Transverse colon (tissue), 4 donors: ENCODE measurements at places on chromosomes 4 and X.

DNA sequence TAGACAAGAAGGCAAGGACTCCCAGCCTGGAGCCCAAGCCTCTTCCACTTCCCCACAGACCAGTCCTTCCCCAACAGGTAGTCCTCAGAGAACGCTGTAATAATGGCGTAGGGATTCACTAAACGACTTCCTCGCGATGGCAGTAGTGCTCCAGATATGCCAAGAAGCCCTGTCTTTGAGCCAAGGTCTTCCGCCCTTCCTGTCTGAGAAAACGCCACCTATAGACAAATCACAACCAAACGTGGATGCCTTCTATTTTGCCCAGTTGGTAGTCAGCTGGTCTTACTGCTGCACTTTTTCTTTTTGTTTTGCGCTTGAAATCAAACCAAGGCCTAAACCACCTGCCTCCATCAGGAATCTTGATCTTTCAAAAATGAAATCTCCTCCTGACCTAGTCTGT lies 203.3 kb downstream of the OR13H1 start:
- DNase-seq: peak; percentile 86

- DNase-seq: peak; percentile 13
These were observed 19.4 kb downstream of the AWAT2 start for GRCh38 chrX:70030301-70030767.

DNA sequence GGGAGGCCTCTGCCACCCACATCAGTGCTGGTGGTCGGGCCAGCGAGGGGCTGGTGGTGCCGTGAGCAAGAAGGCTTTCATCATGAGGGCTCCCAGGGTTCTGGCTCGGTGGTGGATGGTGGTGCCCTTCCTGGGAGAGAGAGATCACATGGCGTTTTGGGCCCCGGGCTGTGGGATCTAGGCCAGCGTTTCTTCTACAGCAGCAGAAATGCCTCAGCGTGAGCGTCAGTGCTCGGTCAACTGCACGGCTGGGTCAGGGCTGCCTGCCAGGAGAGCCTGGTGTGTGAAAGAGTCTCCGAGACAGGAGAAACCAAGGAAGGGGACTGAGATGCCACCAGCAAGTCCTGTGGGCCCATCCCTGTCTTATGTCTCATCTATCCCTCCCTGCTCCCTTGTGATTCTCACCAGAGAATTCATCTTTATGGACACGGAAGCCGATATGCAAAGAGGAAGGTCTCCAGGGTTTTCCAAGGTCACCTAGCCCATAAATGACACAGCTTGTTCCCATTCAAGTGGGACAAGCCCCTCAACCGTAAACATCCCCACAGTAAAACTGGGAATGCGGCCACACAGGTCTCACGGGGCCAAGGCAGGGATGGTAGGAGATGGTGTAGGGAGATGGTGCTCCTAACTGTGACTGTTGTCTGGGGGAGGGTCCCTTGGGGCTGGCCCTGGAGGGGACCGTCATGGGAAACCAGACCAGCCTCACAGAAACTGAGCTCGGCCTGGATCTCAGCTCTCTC lies 99.2 kb downstream of the SORCS2 start:
- peak; percentile 40 for DNase-seq

- DNase-seq: no peak
These were observed 161.2 kb upstream of the WDFY3 start for GRCh38 chr4:85127653-85128052.

DNA sequence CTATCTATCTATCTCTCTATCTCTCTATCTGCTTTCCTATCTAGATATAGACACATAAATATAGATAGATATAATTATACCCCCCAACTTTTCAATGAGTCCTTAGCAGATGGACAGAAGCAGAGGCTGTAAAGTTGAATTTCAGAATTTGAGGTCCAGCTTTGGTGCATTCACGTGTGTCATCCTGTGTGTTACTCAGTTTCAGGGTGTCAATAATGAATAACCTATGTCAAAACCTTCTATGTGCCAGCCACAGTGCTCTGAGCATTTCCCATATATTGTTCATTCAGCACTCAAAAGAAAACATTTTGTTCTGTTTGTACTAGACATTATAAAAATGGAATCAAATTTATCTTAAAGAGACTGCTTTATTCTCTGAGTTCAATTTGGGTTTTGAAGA lies 310.0 kb downstream of the ARHGAP24 start:
- DNase-seq: no peak

DNA sequence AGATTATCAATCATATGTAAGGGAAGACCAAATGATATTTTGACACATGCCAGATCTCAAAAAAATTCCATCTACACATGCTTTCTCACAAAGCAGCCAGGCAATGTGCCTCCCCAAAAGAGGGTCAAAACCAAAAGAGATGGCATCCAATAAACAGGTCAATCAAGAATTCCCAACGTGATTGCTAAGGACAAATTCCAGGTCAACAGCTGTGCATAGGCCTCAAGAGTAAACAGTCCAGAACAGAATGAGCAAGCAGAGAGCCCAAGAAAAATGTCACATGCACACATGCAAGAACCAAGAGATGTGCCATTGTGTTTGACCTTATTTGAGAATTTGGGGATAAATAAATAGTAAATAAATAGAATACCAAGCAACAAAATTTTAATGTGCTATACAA lies 136.7 kb downstream of the APBB2 start:
- DNase-seq: no peak

- no peak for DNase-seq
These were observed 13.0 kb downstream of the EXOC1 start for GRCh38 chr4:55866290-55866907.

- no peak for DNase-seq
These were observed 187.0 kb downstream of the UGT8 start for GRCh38 chr4:114785570-114785969.

GRCh38 chrX:71195964-71196649 lies 26.9 kb upstream of the GJB1 start:
- DNase-seq: no peak

GRCh38 chr4:150874338-150875226 lies 140.5 kb downstream of the LRBA start:
- DNase-seq: no peak

- peak; percentile 4 for DNase-seq
These were observed 133.8 kb downstream of the CPZ start for GRCh38 chr4:8726344-8726851.

DNA sequence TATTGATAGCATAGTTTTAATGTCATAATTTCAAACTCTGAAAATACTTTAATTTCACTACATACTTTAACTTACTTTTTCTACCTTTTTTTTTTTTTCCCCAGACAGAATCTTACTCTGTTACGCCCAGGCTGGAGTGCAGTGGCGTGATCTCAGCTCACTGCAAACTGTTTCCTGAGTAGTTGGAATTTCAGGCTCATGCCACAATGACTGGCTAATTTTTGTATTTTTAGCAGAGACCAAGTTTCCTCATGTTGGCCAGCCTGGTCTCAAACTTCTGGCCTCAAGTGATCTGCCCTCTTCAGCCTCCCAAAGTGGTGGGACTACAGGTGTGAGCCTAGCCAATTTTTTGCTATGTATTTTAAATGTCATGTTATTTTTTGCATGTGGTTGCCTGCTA lies 741.6 kb downstream of the TRAM1L1 start:
- DNase-seq: no peak

GRCh38 chrX:146363919-146364318 lies 445.7 kb upstream of the CXorf51B start:
- DNase-seq: no peak

DNA sequence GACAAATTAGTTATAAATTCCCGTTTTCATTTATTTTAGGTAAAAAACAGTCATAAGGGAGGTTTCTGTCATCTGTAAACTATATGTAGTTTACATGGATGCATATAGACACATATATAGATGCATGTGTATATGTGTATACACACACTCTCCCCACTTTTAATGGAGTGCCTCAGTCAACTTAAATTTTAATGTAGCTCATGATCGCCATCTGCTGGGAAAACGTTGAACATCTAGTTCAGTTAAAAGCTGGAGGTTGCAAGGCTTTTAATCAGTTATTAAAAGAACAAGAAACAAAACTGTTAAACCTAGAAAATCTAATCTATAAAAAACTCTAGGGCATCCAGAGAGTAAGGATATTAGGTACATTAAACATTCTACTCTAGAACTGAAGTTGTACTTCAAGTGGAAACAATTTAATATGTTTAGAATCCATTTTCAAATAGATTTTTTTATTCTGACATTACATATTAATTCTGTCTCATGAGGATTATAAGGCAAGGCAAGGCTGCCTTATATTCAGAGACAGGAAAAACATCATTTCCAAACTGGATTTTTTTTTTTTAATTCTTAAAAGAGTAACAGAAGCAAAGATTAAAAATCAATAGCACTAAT lies 122.6 kb downstream of the SHISA3 start:
- peak; percentile 18 for DNase-seq

- DNase-seq: no peak
These were observed 22.5 kb downstream of the PNMA6E start for GRCh38 chrX:153378607-153379006.

- no peak for DNase-seq
These were observed 3.6 kb downstream of the ABLIM2 start for GRCh38 chr4:8155048-8155447.

- no peak for DNase-seq
These were observed 32.8 kb upstream of the SGMS2 start for GRCh38 chr4:107791902-107792301.

DNA sequence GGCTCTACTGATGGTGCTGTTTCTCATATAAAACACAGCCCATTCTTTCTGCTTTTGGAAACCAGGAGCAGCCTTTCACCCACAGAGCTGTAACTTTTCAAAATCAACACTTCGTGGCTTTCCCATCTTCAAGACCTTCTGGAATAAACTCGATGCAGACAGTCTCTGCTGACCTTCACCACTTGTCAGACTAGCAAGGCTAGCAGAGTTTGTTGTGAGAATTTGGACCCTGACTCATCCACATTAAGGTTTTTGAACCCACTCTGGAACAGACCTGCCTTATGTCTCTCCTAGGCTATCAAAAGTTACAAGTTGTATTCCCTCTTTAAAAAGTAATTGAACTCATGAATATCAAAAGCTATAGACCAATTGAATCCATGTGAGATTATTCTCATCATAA lies 88.6 kb downstream of the MAML3 start:
- DNase-seq: no peak

DNA sequence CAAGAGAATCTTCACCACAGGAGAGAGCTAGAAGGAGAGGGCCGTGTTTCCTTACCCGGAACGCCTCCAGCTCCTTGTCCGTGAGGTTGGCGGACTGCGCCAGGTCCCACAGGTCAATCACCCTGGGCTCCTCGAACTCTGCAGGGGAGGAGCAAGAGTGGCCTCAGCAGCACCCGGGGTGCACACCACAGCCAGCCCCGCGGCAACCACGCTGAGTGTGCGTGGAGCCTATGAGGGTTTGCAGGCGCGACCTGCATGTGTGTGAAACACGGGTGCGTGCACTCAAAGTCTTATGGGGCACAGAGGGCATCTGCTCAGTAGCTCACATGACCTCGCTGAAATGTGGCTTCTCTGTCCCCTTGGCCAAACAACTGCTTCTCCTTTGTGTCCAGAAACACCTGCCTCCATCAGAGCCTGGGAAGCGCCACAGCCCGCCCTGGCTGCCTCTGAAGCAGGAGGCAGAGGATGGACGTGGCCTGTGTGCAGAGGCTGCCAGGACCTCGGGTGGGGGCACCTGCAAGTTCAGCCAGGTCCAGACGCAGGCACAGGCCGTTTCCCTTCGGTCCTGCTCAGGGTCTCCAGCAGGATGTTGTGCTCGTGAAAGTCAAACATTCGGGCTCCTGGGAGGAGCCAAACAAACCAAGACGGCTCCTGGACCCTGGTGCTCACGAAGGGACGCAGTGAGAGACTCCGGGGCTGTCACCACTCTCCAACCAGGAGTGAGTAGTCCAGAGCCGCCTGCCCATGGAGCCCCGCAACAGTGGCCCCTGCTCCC lies 16.0 kb downstream of the LRPAP1 start:
- no peak for DNase-seq
